ENCODE measurements at places on chromosomes 1 and 21.

DNA sequence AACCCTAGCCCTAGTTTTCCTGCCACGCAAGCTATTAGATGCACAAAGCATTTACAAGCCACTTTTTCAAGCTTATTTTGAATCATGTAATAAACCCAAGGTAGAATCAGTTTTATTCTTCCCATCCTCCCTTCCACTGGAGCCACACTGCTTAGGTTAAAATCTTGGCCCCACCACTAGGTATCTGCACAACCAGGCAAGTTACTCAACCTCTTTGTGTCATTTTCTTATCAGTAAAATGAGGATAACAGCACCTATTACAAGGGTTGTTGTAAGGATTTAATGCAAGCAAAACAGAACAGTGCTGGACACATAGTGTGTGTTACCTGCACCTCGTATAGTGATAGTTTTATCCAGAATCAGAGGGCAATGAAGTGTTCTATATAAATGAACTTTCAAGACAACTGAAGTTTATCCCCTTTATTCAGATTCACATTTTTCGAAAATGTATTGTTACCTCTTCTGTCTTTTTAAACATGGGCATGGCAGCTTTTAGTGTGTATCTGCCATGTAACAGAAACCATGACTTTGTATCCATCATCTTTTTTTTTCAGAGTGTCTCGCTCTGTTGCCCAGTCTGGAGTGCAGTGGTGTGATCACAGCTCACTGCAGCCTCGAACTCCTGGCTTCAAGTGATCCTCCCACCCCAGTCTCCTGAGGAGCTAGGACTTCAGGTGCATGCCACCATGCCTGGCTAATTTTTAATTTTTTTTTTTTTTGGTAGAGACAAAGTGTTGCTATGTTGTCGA lies 17.2 kb upstream of the TTC39A start:
- DNase-seq, result no peak

GRCh38 chr21:29332461-29333362 lies 34.0 kb downstream of the BACH1 start:
- peak; percentile 41 for DNase-seq

- DNase-seq, result no peak
Observed at GRCh38 chr1:18727956-18728355, 97.3 kb downstream of the PAX7 start.

- peak; percentile 66 for DNase-seq
Observed at GRCh38 chr1:240244968-240245628, 153.4 kb downstream of the FMN2 start.

DNA sequence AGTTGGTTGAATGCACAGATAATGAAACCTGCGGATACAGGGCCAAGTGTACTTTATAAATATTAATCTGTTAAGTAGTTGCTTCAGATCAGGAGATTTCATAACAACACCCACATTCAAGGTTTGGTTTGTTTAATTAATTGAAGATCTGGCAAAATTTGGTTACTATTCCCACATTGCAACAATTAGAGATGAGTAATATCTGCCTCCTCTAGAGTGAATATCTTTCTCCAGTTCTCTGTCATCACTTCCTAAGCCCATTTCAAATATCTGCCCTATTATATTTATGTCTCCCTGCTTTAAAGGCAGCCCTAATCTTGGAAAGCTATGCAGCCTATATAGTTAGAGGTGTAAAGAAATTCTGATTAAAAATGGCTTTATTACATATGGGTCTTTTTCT lies 61.4 kb downstream of the PPP2R5A start:
- DNase-seq, result peak; percentile 4

DNA sequence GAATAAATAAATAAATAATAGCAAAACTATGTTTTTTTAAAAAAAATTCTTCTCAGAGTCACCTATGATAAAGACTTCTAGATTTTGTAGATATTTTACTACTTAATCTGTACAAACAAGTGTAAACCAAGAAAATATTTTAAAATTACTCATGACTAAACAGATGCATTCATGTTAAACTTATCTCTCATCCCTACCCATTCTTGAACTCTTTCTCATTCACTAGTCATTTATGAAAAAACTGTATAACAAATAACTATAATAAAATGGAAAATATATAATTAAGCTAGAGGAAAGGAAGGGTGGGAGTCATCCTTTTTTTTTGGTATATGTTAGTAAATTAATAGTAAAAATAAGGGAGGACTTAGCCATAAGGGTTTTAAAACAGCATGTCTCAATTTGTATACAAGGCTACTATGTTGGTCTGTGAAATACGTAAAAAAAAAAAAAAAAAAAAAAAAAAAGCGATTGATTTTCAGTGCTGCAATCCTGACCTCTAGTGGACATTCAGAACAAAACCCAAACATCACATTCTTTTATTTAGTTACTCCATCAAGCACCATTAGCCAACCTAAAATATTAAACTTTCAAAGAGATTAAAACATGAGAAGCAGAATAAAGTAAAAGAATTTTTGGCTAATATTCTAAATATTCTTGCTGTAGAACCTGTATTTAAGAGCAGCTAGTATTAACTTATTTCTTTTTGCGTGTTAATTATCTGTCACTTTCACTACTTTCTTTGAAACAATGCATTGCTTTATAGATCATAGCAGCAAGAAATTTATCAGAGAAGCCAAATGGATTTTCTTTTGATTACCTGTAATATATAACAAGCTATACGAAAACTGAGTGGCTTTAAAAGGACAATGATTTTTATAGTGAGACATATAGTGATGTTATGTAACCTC lies 255.8 kb upstream of the CACYBP start:
- peak; percentile 74 for DNase-seq

- no peak for DNase-seq
Observed at GRCh38 chr1:17355898-17356297, 16.1 kb upstream of the PADI6 start.

GRCh38 chr1:210536254-210536961 lies 207.7 kb downstream of the HHAT start:
- no peak for DNase-seq

- no peak for DNase-seq
Observed at GRCh38 chr21:25560271-25560685, 47.0 kb downstream of the MRPL39 start.

DNA sequence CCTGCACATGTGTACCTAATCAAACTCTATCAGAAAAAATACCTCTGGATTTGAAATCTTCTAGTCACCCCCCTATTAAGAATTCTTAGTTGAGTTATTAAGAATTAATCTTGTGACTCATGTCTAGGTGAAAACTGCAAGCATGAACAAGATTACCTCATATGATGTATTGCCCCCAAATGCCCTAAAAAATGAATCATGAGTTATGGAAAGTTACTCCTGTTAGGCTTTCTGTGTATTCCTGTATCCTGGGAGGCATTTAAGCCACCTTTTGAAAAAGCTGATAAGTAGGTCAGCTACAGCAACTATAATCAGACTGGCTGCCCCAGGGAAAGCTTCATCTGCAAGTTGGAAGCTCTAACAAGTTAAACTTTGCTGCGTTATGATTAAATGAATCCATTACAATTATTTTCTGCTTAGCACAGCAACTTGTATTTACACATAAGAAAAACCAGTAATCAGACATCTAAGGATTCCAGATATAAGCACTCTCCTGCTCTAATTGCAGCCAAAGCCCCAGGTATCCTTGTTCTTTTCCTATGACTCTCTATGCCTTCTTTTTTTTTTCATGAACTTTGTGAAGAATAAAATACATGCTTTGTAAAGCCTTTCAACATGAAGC lies 147.7 kb downstream of the NTPCR start:
- DNase-seq, result peak; percentile 22

DNA sequence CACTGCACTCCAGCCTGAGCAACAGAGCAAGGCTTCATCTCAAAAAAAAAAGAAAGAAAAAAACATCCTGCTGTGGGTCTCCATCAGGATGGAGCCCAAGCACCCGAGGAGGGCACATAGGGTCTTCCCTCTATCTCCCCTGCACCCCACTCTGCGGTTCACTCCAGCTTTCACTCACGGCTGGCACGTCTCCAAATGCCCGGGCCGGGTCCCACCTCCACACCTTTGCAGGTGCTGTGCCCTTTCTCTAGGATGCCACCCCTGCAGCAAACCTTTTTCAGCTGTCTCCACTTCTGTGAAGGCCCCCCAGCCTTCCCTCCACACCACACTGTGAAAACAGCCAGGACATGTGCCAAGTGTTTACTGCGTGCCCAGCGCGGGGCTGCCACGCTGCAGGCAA lies 22.4 kb upstream of the DDOST start:
- DNase-seq, result no peak

- DNase-seq, result peak; percentile 7
Observed at GRCh38 chr1:213457186-213457585, 406.1 kb downstream of the RPS6KC1 start.

- no peak for DNase-seq
Observed at GRCh38 chr1:160094291-160094625, 4.2 kb downstream of the IGSF8 start.

- DNase-seq, result peak; percentile 98
Observed at GRCh38 chr1:198935306-198935921, 296.6 kb downstream of the PTPRC start.

- DNase-seq, result no peak
Observed at GRCh38 chr21:15744926-15745325, 15.1 kb downstream of the USP25 start.

GRCh38 chr1:14713077-14713476 lies 114.6 kb downstream of the KAZN start:
- no peak for DNase-seq

GRCh38 chr1:111513410-111514020 lies 10.1 kb upstream of the ADORA3 start:
- no peak for DNase-seq

- DNase-seq, result peak; percentile 67
Observed at GRCh38 chr1:235093696-235094592, 34.7 kb downstream of the TOMM20 start.

- no peak for DNase-seq
Observed at GRCh38 chr1:18997508-18997907, 41.0 kb upstream of the IFFO2 start.

DNA sequence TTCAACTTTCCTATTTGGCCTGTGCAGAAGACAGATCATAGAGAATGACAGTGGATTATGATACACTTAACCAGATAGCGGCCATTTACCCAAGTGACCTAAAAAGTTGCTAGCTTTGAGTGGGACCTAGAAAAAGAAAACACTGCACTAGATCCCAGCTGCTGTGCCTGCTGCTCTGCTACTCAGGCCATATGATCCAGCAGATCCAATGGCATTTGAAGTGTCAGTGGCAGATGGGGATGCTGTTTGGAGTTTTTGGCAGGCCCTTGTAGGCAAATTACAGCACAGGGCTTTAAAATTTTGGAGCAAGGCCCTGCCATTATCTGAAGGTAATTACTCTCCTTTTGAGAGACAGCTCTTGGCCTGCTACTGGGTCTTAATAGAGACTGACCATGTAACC lies 74.0 kb upstream of the KCNE2 start:
- DNase-seq, result no peak

DNA sequence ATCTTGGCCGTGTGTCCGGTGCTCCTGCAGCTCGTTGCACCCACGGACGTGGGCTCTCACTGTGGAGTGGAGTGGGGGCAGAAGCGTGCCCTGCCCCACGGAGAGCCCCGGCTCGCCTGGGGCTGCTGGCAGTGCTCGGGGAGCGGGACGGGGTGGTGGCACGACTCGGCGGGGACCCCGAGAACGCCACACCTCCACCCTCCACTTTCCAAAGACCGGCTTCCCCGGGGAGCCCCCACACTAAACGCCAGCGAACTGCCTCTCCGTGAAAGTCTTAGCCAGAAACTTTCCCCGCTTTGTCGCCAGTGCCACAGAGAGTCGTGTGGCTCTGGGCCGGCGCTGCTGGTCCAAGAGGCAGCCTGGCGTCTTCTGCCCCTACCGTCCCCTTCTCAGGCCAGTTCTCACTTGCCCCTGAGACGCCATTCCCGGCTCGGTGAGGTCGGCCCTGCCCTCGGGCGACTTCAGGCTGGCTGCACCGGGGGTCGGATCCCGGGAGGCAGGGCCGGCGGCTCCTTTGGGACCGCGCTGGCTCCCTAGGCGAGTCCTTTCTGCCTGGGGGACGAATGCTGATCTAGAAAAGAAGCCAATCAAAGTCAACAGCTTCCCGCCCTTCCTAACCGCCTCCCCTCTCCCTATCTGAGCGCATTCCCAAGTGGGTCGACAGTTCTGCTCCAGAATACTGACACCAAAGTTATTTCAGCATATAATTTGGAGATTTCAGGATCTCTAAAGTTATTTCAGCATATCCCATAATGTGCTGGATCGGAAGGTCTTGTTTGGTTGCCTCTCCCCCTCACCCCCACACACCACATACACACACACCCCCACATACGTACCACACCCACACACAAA lies 2.6 kb upstream of the SAMD13 start:
- peak; percentile 10 for DNase-seq

GRCh38 chr21:42386034-42386591 lies 9.7 kb downstream of the TMPRSS3 start:
- no peak for DNase-seq
